ENCODE measurements at places on chromosomes 7 and 10.

GRCh38 chr7:36945612-36946400 lies 221.5 kb upstream of the AOAH start:
- DNase-seq = no peak

- no peak for DNase-seq
Measured at GRCh38 chr7:81934596-81935301, 164.9 kb upstream of the HGF start.

DNA sequence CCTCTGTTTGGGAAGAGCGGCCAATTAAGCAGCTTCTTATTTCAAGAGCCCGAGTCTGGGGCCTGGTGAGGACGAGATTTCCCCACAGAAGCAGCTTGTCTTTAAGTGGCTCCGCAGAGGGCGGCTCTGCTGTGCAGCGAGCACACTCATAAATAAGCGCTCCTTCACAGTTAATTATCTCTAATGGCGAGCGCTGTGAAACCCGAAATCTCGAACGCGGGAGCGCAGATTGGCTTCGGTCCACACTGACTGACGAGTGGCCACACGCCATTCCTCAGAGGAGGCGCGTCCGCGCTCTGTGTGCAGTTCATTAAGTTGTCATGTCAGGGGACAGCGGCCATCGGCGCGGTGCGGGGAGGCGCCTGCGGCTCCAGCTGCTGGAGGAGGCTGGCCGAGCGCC lies 560.9 kb downstream of the DNAJB6 start:
- DNase-seq = no peak

DNA sequence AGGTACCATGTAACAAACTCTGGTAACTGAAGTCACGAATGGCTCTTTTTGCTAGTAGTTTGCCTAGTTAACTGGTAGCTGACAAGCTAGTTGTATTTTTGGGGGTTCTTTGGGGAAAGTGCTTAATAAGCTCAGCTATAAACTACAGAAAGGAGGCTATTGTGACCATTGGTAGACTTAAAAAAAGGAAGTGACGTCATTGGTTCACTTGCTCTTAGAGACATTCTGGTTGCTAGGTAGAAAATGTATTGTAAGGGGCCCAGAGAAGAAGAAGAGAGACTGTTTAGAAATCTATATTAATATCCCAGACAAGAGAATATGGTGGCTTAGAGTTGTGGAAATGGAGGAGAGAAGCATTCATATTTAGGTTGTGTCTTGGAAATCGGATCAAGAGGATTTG lies 103.0 kb downstream of the NXPH1 start:
- DNase-seq = no peak

- DNase-seq = no peak
Measured at GRCh38 chr7:38905056-38905759, 3.8 kb downstream of the VPS41 start.

- no peak for DNase-seq
Measured at GRCh38 chr10:44426247-44427034, 41.5 kb upstream of the CXCL12 start.

DNA sequence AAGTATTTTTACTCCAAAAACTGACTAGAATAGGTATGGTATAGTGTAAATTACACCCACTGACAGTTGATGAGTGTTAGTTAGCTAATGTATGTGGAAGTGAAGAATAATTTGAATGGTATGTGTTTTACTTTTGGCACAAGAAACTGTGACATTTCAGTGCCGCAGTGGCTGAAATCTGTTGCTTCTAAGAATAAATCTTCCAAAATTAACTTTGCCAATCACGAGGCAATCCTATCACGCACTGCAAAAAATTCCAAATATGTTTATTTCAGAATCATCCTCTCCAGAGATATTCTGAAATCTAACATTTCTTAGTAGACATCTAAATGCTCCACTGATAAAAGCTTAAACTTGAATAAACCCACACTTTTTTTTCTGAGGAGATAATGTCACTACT lies 61.2 kb downstream of the PCLO start:
- no peak for DNase-seq

DNA sequence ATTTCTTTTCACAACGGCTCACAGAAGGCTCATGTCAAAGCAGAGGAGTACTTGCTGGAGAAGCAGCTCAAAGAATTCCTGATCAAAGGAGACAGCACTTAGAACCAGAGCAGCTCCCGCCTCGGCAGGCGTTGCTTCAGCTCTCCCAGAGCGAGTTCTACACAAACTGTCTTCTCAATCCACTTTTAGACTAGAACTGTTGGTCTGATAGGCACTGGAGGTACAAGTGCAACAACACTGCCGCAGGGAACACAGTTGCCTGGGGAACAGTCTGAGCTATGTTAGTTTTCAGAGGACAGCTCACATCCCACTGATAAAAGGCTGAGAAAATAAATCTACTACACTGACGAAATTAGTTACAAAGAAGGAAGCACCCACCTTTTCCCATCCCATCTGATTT lies 35.4 kb downstream of the CYTH3 start:
- DNase-seq = no peak

- no peak for DNase-seq
Measured at GRCh38 chr7:2196381-2197378, 36.1 kb downstream of the MAD1L1 start.

DNA sequence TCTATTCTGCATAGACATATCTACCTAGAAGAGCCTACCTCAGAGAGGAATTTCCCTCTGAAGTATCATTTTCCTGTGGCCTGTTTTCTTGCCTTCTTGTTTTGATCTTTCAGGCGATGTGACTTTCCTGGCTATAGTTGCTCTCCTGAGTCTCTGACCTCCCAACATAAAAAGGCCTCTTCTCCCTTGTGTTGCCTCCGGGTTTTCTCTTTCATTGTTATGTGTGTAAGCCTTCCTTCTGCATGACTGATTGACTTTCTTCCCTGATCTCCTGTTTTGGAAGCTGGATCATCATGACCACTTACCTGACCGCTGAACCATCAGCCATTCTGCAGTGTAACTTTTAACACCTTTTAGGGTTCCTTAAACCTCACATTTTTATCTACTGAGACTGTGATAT lies 441.5 kb upstream of the ETV1 start:
- no peak for DNase-seq

DNA sequence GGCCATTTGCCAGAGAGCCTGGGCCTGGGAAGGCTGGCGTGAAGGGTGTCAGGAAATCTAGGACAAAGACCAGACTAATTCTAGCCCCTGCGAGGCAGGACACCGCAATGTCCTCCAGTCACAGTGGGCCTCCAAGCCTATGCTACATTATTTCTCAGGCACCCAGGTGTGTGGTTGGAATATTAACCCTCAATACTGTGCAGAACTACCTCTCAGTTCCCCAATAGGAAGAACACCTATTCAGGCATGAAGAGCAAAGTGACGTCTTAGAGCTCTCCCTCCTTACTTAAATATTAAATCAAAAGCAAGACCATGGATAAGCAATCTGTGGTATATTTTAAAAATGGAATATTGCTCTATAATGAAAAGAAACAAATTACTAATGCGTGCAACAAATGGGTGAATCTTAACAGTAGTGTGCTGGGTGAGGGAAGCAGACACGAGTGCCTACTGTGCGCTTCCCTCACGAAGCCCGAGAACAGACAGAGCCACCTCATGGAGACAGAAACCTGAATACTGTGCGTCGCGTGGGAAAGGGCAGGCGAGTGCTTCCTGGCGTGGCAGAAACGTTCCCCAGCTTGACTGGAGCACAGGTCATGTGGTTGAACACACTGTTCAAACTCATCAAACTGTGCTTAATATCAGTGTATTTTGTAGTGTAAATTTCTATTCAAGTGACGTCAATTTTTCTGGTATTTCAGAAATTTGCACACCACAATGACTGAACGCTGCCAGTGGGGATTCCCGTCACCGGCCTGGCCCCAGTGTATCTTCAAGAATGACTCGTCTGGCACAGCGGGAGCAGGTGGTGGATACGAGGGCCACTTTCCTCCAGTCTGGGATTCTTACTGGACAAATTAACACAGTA lies 15.5 kb upstream of the PTPRN2 start:
- DNase-seq = no peak

DNA sequence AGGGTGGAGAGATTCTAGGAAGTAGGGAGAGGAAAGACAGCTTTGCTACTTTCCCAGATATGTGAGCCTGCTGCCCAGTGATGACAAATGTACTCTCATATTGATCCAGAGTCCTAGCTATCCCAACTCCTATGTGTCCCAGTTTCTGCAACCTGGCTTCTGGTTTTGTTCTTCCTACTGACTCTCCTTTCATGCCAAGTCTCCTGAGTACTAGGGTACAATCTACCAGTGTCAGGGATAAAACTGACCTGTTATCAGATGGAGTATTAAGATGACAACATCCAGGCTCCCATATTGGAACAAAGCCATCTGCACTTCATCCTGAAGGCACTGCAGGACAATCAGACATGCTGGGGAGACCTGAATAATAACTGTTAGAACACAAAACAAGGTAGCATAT lies 233.7 kb upstream of the PHYHIPL start:
- no peak for DNase-seq

DNA sequence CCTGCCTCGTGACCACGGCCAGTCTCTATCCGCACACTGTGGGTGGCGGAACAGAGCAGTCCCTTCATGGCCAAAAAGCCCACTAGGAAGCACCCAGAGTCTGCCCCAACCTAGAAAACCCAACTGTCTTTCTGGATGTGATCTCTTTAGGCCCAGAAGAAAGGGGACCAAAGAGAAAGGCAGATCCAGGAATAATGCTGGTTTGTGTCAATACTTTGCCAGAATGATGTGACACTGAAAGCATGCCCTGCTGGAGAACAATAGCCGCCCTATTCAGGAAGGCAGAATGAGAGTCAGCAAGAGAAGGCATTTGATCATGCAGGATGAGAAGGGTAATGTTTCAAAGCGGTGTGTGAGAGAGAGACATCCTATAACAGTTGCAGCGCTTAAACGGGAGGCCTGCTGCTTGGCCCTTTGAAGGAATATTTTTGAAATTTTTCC lies 274.7 kb downstream of the USP6NL start:
- DNase-seq = no peak

Measured in CD4-positive, alpha-beta T cell treated with Interferon gamma for 1 hour (primary cell).